GM10248 (cell line): ENCODE measurements at places on chromosomes 12 and 14.

GRCh38 chr12:47829584-47829983, 9.9 kb upstream of the HDAC7 start:
- DNase-seq = no peak

GRCh38 chr14:39432179-39432618, at the start of gene FBXO33:
Gene FBXO33 (minus strand): TSS chr14:39432433. CDS start chr14:39432162, 271 bp downstream.
- DNase-seq = peak; percentile 96

DNA sequence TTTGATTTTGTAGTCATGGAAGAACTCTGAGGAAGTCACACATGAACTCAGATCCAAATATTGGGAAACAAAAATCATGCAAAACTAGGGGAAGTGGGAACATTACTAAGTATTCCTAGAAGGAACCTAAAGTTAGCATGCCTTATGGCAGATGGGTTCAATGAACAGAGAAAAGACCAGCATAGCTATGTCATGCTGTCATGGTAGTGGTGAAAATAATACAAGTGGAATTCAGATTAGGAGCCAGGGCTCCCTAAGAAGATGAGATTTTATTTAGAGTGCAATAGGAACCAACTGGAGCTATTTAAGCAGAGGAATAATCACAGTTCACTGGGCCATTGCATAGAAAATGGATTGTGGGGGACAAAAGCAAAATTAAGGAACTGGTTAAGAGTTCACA, 134.0 kb downstream of the DIO2 start:
- DNase-seq = no peak

DNA sequence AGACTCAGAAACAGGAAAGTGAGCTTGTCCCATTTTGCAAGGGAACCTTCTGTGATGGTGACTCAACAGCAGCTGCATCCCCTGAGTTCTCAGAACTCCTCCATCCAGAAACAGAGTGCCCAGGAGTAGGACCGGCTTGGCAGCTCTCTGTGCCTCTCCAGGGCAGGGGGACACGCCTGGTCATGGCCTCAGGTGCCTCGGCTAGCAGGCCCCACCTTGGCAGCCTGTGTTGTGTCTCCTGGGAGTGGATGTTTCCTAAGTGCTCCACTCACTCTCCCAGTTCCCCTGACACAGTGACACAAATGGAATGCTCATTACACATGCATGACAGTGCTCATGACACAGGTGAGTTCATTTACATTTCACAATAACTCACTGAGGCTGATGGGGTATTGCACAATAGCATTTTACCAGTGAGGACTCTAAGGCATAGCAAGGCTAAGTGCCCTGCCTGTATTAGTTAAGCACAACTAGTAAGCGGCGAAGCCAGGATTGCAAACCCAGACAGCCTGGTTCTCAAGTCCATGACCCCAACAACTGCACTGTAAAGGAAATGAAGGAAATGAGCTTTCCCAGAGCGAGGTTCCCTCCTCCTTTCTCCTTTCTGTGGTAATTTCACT, 47.4 kb downstream of the CALM1 start:
- no peak for DNase-seq

GRCh38 chr12:121576851-121577391, 3.9 kb downstream of the KDM2B start:
- peak; percentile 31 for DNase-seq

DNA sequence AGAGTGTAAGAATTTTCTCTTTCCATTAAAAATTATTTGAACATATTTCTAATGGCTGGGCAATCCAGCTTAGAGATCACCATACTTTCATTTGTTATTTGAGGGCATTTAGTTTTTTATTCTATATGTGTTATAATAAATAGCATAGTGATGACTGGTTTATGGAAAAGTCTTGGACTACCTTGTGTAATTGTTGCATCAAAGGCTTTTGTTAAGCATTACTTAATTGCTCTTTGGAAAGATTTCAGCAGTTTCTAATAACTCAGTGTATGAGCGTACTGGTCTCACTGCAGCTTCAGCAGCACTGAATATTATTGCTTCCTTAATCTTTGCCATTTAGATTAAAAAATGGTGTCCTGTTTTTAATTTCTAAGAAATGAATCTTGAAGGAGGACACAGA, 22.8 kb downstream of the TMEM19 start:
- DNase-seq = no peak

GRCh38 chr12:21776175-21776574, 1.7 kb upstream of the KCNJ8 start:
- DNase-seq = no peak

DNA sequence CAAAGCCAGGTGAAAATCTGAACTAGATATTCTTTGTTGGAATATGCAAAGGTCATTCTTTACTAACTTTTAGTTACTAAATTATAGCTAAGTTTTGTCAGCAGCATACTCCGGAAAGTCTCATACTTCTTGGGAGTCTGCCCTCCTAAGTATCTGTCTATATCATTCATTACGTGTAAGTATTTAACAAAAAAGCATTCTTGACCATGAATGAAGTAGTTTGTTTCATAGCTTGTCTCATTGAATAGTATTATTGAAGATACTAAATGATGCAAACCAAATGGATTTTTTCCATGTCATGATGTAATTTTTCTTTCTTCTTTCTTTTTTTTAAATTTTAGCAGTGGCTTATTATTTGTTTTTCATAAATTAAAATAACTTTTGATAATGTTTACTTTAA, 9.8 kb upstream of the SPX start:
- no peak for DNase-seq

- DNase-seq = no peak
Measured at GRCh38 chr12:109182041-109182839, 65.9 kb downstream of the ACACB start.

GRCh38 chr12:116726694-116727093, 11.2 kb downstream of the SPRING1 start:
- no peak for DNase-seq

GRCh38 chr14:56137849-56138248, 19.6 kb downstream of the PELI2 start:
- no peak for DNase-seq

- no peak for DNase-seq
Measured at GRCh38 chr14:105377555-105378182, 20.7 kb upstream of the TEX22 start.

GRCh38 chr12:47772094-47772660, 861 bp upstream of the SLC48A1 start:
- DNase-seq = no peak

DNA sequence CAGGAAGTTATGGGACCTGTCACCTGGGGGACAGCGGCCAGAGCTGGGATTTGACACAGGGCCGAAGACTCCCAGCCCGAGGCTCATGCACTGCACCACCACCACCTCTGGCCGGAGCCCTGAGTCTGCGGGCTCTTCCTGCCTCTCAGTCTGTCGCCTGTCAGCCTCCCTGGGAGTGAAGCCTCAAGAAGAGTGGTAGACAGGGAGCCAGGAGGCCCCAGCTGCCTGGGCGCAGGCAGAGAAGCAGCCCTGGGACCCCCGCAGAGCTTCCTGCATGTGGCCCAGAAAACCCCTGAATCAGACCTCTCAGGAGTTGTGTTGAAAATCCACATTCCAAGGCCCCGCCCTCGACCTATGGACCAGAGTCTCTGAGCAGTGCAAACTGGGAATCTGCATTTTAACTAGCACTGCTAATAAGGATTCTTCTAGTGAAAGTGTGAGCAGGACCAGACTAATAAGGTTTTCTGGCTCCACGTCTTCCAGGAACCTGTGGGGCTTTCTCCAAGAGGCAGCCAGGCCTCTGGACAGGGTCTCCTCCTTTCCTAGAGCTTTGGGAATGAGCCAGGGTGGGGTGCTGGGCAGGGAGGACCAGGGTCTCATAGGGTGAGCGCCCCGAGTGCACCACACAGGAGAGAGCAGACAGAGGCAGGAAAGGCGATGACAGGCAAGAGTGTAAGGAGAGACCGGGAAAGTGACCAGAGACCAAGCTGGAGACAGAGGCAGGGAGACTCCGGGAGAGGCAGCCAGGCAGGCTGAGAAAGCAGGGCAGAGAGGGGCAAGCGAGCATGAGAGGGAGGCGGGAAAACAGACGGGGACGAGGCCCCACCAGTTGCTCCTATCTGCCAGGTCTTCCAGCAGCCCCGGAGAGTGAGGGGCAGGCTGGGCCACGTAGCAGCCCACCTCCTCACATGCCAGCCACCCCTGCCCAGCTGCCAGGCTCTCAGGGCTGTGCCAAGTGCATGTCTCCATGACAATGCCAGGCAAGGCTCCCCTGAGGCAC, 112.4 kb downstream of the BCL11B start:
- DNase-seq = no peak

GRCh38 chr12:83629931-83630330, 943.2 kb downstream of the TMTC2 start:
- no peak for DNase-seq

GRCh38 chr12:48716168-48716492, 377 bp downstream of the CCNT1 start:
- no peak for DNase-seq

- DNase-seq = no peak
Measured at GRCh38 chr12:47267571-47267970, 187.8 kb upstream of the AMIGO2 start.

DNA sequence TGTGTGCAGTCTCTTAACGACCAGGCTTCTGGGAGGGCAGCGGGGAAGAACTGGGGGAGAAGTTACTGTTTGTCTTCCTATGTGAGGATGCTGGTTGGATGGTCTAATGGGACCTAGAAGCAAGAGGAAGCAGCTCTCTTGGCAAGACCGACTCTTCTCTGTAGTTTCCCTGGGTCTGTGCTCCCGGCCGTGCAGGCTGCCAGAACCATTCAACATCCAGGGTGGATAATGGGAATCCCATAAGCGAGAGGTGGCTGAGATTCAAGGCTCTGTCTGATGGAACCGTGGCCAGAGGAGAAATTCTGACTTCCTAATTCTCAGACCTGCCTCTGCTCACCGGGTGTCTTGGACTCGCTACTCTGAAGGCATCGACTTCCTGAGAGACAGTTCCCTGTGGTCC, 561.0 kb upstream of the TBX3 start:
- DNase-seq = no peak

DNA sequence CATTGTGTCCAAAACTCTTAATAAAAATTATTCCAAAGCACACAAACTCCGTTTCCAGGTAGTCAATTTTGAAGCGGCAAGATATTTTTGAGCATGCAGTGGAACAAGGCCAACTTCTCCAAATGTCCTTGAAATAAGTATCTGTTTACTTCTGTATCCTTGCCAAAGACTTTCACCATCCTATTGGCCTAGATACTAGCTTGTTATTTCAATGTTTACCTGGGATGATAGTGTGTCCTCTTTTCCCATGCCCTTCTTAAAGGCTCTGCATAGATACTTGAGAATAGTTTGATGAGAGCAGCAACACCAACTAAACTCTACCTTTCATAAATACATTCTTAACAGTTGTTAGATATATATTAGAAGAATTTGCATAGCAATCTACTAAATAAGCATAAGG, 160.9 kb downstream of the KCNC2 start:
- no peak for DNase-seq

DNA sequence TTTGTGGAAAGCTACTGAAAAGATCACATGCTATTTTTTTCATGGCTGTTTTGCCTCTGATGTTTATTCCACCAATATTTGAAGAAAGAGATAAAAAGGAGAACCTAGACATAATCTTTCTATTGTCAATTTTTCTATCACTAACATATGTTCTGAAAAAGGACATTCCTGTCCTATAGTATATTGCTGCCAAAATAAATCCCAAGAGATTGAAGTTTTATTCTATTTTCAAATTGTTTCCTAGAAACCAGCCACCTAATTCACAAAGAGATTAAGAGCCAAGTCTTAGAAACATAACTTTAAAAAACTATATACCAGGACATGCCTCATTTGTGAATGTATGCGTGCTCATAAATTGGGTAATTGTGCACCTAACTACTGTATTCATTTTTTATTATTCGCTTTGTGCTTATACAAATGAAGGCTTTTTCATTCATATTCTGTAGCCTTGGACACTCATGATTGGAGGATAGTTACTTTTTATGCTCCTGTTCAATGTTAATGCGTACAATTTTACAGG, 200.7 kb downstream of the FUT8 start:
- DNase-seq = no peak

GRCh38 chr14:24607635-24608514, 1.6 kb downstream of the GZMH start:
- no peak for DNase-seq

DNA sequence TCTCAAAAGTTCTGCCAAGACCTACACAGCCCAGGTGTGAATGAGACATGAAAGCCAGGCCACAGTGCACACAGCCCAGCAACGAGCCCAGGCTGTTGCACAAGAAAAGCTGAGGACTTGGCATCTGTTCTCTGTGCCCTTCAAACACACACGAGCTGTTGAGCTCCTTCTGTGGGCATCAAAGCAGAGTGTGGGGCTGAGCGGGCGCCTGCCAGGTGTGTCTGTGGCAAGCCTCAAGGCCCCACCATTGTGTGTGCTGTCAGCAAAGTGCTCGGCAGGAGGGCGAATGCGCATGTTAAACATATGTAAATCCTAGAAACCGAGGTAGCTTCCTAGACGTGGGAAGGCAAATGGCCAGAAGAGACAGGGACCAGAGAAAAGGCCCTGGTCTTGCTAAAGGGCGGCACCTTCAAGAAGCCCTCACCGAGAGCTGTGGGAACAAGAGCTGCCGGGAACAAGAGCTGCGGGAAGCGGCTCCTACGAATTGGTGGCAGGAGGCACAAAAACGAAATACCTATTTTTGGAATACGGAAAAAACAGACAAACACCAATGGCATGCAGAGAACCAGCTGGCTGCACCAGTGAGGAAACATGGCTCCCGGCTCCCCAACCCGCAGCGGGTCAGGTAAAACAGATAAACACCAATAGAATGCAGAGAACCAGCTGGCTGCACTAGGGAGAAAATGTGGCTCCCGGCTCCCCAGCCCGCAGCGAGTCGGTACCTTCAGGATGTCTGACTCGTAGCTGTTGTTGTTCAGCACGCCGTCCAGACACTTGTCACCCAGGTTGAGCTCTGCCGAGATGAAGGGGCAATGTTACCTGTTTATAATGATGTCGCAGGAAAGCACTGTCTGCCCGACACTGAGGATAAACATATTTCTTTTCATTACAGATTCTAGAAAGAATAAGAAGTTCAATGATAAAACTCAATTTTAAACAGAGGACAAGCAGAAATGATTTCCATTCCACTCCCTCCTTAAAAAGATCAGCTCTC, 19.0 kb upstream of the GOLGA3 start:
- no peak for DNase-seq

DNA sequence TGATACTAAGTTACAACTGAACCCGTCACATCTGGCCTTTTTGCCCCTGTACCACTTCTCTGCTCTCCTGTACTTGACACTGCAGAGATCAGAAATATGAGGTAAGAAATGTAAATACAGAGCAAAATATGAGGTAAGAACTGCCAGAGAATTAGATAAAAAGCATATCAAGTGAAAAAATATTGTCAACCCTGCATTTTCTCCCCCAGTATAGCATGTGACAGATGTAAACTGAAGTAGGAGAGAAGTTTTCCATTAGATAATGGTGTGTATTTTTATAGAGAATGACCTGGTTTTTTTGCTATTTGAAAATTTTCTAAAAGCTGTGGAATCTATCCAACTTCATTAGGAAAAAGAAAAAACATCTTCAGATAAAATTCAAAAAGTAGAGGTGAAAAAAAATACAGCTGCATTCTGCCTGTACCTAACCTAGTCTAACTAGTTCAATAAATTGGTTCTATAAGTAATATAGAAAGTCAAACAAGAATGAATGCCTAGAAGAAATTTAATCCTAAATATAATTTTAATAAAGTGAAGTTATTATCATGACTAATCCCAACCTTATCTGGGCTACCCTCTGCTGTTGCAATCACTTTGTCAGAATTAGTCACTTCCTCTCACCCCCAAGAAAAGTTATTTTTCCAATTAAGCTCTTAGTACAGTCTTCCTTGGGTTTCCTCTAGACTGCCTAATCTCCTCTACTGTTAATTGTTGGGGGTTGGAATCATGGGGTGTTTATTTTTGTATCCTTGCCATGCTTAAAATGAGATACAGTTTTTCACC, 210.0 kb downstream of the RASSF9 start:
- DNase-seq = no peak

GRCh38 chr12:32118806-32119205, 12.2 kb downstream of the BICD1 start:
- DNase-seq = no peak
